ENCODE measurements at places on chromosomes 1 and 21.

GRCh38 chr1:147225193-147225730 is at the start of gene FMO5:
TSS of gene FMO5 (minus strand) at chr1:147225339. CDS start at chr1:147225029, 310 bp downstream.
- no peak for DNase-seq

GRCh38 chr1:31771891-31772668 is 7.9 kb upstream of the ADGRB2 start:
- no peak for DNase-seq

DNA sequence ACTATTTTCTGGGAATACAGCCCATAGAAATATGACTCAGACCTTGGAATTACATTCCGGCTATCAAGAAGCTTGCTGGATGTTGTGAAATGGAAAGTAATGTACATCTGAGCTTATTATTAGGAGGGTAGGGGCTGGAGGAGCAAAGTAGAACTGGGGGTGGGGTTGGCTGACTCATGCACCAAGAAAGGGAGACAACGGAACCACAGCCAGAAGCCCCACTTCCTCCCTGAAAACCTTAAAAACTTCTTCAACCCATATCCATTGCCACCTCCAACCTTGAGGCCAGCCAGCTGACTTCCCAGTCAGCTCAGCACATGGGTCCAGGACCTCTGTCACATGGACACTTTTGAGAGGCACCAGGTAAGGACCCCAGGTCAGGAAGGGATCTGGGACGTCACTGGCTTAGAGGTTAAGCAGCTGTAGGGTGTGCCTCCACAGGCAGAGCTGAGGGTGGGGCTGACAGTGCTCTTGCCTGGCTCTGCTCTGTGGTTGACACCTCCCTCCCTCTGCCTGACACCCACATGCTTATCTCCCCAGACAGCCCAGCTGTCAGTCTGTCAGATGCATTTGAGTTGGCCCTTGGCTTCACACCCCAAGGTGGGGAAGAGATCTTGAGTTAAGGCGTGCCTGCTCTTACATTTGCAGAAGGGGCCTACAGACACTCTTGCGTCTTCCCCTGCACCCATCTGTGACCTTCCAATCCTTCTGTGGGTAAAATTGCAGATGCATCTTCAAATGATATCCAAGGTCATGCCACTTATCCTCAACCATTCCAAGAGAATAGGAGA is 5.7 kb upstream of the ZNF683 start:
- DNase-seq: no peak

DNA sequence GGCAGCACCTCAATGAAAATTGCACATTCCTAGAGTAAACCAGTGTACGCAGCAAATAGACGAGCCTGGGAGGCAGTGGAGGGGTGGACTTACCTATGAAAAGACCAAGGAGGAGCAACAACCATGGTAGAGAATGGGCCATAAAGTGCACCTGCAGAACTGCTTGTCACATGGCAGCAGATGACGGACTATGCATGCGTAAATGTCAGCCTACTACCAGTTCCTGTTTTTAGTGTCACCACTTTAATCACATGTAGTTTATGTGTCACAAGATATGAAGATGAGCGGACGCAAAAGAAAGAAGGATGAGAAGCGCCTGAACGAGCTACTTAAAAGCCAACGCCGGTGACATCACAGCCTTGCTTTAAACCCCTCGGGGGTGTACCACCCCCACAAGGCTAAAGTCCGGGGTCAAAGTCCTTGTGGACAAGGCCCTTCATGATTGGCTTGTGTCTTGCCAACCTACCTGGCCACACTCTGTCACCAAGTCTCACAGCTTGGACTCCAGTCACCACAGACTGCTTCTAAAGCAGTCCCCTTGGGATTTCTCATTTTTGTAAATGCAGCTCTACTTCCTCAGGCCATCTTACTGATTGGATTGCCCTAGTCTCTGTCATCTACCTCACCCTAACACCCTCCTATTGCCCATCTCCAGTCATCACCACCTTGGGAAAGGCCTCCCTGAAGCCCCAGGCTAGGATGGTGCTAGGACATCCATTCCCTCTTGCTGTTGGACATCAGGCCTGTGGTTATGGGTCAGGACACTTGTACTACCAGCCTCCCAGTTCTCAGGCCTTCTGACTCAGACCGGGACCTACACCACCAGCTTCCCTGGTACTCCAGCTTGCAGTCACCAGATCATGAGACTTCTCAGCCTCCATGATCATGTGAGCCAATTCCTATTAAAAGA is 6.0 kb upstream of the LY9 start:
- no peak for DNase-seq

- no peak for DNase-seq
Measured at GRCh38 chr1:57019236-57019839, 53.5 kb upstream of the C8B start.

GRCh38 chr1:205800981-205801703 is 11.9 kb downstream of the SLC41A1 start:
- DNase-seq: no peak

- no peak for DNase-seq
Measured at GRCh38 chr1:17926906-17927305, 171.8 kb downstream of the ACTL8 start.

- no peak for DNase-seq
Measured at GRCh38 chr1:229159668-229160544, 111.0 kb upstream of the RAB4A start.

- no peak for DNase-seq
Measured at GRCh38 chr1:115301438-115302020, 36.5 kb downstream of the NGF start.
